ENCODE measurements at places on chromosomes 7 and 10.

GRCh38 chr7:29748286-29749099, 57.8 kb upstream of the WIPF3 start:
- no peak for DNase-seq

GRCh38 chr10:49610458-49611165, 502 bp downstream of the SLC18A3 start:
- no peak for DNase-seq

DNA sequence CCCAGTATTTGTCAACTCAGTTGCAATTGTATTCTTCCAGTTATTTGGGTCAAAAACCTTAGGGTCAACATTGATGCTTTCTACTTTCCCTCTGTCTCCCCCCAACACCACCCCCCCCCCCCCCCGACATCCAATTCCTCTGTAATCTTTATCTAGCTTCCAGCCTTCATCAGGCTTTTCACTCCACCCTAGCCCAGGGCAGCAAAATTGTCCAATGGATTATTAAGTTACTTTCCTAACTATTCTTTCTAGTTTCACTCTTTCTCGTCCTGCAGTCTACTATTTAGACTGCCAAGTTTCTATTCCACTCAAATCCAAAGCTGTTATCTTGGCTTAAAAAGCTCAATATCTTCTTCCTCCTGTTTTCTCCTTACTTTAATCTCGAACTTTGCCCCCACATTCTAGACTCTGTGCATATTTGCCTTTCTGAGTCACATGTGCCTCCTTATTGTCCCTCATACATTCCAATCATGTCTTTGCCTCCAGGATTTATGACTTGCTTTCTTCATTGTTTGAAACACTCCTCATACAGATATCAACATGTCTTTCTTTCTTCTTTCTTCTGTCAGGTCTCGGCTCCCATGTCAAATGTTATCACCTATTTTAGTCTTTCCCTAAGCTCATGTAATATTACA, 196.6 kb upstream of the TMEM196 start:
- no peak for DNase-seq

DNA sequence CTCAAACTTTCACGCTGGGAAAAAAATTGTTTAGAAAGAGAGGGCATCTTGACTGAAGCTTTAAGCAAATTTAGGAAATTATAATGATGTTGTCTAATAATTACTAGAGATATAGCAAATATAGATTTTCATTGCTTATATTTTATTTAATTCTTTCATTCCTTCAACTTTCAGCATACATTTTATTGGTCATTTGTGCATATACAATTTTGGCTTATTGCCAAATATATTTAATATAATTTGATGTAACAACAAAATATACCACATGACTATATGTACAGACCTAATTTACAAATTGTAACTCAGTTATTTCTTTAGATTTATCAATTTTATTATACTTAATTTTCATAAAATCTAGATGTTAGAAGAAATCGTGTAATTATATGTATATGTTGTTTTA, 390.1 kb downstream of the ATRNL1 start:
- no peak for DNase-seq

DNA sequence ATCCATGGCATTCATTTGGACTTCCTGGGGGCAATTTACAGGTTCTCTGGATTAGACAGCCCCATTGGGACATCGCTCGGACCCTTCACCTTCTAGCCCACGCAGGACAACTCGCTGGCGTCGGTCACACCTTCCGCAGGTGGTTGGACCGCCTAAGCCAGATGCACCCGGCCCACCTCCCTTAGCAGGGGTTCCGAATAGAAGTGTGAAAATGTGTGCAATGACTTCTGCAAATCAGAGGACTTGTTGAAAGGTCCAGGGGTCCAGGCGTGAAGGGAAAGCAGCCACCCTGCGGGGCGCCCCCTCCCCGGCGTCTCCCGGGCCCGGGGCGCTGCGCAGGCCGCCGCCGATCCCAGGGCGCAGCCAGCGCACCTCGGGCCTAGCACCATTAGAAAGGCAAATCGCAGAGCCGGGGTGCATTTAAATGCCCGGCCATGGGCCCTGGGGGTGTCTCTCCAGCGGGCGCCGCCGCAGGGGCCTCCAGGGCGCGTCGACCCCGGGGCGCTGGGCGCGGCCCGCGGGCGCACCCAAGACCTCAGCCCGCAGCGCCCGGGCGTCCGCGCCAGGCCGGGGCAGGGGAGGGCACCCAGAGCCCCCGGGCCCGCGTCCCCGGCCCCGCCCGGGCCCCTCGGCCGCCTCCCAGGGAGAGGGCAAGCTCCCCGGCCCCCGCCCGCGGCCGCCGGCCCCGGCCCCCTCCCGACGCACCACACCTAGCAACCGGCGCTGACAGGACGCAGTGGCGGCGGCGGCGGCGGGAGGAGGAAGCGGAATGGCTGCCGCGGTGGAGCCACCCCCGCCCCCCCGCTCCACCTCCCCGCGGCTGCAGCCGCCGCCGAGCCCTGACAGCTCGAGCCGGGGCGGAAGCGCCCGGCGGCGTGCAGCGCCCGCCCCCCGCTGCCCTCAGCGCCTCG, 1.2 kb downstream of the JAZF1 start:
- DNase-seq: peak; percentile 63

GRCh38 chr10:104260775-104261115, 6.1 kb downstream of the GSTO1 start:
- no peak for DNase-seq

GRCh38 chr7:105653441-105654005, 72.2 kb upstream of the EFCAB10 start:
- DNase-seq: no peak

GRCh38 chr7:128781126-128781525, 5.5 kb upstream of the OPN1SW start:
- no peak for DNase-seq

- no peak for DNase-seq
These were observed 29.8 kb upstream of the ING3 start for GRCh38 chr7:120920591-120921274.

- DNase-seq: no peak
These were observed 29.7 kb downstream of the OGDH start for GRCh38 chr7:44636041-44636584.

GRCh38 chr7:110943701-110944345, 147.1 kb upstream of the LRRN3 start:
- no peak for DNase-seq

GRCh38 chr10:118407026-118407425, 64.9 kb upstream of the FAM204A start:
- no peak for DNase-seq

- no peak for DNase-seq
These were observed 31.5 kb downstream of the GLRX3 start for GRCh38 chr10:130167707-130168106.

DNA sequence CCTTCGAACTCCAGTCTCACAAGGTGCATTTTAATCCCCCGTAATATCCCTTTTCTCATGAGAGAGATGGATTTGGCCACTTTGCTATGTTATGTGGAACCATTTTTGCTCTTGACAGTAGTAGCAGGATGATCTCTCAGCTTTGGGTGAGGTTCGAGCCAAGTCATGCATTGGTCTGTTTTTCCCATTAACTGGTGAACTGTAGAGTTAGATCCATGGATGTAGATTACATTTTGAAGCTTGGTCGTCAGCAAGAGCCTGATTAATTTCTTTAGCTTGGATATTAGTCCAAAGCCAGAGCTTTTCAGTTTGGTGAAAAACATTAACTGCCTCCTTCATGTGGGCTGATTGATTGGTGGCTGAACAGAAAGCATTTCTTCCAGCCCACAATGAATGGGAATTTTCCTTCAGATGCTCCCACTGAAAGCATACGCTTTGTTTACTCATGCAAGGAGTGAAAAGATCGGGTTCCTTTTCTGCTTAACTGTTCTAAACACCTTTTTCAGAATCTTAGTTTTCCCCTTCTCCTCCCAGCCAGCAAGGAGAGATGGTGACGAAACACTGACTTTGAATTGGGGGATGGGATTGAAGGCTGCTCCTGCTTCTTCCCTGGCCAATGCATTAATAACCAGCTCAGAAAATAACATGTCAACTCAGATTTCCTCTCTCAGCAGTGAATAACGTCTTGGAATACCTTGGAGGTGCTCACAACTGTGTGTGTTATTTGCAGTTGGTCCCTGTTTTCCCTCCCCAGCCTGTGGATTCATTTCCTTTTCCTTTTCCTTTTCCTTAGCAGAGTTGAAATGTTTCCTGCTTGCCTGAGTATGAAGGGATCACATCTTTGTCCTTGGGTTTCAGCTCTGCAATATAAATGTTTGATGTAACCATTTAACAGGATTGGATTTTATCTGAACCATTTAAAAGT, 351.8 kb upstream of the FZD8 start:
- DNase-seq: no peak

- no peak for DNase-seq
These were observed 6.2 kb downstream of the WNT8B start for GRCh38 chr10:100468978-100469377.

DNA sequence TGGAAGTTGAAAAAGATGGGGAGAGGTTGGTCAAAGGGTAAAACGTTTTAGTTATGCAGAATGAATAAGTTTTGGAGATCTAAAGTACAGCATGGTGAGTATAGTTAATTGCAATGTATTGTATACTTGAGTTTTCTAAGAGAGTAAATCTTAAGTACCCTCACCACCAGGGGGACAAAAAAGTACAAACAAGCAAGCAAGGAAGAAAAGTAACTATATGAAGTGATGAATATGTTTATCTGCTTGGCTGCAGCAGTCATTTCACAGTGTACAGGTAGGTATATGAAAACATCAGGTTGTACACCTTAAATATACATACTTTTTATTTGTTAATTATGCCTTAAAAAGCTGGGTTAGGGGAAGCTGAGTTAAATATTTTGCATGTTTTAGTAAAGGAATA, 157.3 kb downstream of the PCLO start:
- DNase-seq: no peak

GRCh38 chr7:22213081-22213480, 143.9 kb downstream of the RAPGEF5 start:
- no peak for DNase-seq

DNA sequence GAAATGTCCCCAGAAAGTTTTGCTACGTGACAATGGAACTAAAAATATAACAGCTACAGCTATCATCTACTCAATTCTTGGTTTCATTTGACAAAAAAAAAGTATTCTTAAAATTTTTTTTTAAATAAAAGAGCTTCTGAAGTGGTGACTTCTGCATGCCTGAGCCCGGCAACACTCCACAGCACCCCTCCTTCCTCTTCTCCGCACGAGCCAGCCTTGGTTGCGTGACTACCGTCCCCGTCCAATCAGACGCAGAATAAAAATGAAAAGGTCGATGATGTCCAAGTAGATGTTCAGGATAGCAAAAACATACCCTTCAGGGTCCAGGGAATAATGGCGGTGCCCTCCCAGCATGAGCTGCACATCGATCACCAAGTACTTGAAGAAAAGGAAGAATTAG, 34.5 kb upstream of the GATAD1 start:
- no peak for DNase-seq

DNA sequence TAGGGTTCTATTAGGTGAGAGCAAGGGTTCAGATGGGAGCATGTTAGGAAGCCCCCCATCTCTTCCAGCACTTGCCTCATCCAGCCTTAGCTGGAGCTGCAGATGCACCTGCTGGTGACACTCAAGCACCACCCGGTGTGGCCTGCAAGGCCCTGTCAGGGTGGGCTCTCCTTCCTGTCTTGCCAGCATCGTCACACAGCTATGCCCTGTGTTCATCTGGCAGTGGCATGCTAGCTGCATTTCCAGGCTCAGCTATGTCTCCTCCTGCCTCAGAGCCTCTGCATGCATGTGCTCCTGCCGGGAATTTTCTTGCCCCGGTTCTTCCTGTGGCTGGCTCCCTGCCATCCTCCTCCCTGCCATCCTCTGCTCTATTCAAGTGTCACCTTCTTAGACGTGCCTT, 129.7 kb upstream of the KLF6 start:
- no peak for DNase-seq

DNA sequence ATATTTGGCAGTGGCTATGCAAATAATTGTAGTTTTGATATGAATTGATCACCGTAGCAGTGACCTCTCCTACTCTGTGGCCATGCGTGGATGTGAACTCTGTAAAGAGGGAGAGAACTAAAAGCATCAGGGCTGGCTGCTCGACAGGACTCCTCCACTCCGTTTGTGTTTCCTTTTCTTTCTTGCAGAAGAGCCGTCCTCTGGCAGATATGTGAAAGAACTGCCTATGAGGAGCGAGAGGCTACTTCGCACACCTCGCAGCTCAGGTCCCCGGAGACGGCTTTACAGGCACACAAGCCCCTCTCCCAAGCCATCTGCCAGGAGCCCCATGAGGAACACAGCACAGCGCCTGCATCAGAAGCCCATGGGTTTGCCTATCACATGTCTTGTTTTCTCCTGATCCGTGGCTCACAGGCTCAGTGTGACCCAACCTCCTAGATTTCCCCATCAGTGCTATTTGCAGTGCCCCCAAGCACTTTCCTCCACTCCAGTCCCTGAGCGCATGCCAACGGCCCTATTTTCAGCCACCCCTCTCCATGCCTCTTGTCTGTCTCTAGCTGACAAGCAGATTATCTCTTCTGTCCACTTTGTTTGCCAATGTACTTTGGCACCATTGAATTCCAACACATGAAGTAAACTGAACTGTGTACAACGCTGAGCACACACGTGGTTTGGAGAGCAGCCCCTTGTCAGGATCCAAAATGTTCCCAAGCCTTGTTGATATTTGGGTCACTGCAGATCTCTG, 164.3 kb upstream of the AKR1E2 start:
- DNase-seq: no peak

- DNase-seq: no peak
These were observed 55.1 kb upstream of the AASS start for GRCh38 chr7:122199171-122199570.

- DNase-seq: no peak
These were observed 539 bp upstream of the FAM241B start for GRCh38 chr10:69629519-69629896.

DNA sequence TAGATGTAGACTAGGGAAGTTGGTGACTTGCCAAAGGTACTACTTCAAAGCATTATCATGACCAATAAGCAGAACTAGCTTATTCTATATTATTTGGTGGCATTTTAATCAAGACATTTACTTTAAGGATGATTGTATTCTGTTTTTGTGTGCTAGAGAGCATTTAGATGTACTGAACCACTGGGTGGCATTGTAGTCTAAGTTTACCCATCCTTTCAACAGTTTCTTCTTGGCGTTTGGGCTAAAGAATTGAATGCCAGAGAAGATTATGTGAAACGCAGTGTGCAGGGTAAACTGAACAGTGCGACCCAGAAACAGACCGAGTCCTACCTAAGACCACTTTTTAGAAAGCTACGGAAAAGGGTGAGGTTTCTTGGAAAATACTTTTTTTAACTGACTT, 26.8 kb downstream of the PRPF18 start:
- DNase-seq: no peak

- DNase-seq: no peak
These were observed 138.6 kb downstream of the RGS10 start for GRCh38 chr10:119403921-119404320.

- DNase-seq: no peak
These were observed 204.0 kb downstream of the AHR start for GRCh38 chr7:17502213-17503060.

GRCh38 chr10:77773631-77774426, 136.2 kb upstream of the KCNMA1 start:
- DNase-seq: no peak

- no peak for DNase-seq
These were observed 22.7 kb downstream of the GET4 start for GRCh38 chr7:898855-899681.

DNA sequence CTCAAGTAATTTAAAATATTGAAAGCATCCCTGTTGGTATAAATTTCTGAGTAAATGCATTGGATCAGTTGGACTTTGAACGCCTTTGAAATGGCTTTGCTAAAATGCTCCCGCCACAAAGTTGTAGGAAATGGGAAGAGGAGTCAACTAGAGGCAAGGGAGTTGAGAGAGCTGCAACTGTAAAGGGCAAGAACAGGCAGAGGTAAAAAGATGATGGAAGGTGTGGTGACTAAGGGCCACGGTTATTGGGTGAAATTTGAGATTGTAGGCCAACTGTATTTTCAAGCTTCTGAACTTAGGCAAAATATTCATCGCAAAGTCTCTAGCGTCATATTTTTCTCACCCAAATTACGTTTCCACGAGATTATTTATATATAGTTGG, 595 bp upstream of the SUMF2 start:
- no peak for DNase-seq

All from activated CD4-positive, alpha-beta T cell treated with anti-CD3 and anti-CD28 coated beads for 4 hours (primary cell).